ENCODE measurements at places on chromosomes 13 and 19.

- DNase-seq = no peak
Measured at GRCh38 chr13:100403675-100404074, 184.9 kb downstream of the GGACT start.

- DNase-seq = no peak
Measured at GRCh38 chr19:48154003-48154402, 16.1 kb downstream of the LIG1 start.

- DNase-seq = no peak
Measured at GRCh38 chr13:96248103-96248502, 158.2 kb downstream of the HS6ST3 start.

DNA sequence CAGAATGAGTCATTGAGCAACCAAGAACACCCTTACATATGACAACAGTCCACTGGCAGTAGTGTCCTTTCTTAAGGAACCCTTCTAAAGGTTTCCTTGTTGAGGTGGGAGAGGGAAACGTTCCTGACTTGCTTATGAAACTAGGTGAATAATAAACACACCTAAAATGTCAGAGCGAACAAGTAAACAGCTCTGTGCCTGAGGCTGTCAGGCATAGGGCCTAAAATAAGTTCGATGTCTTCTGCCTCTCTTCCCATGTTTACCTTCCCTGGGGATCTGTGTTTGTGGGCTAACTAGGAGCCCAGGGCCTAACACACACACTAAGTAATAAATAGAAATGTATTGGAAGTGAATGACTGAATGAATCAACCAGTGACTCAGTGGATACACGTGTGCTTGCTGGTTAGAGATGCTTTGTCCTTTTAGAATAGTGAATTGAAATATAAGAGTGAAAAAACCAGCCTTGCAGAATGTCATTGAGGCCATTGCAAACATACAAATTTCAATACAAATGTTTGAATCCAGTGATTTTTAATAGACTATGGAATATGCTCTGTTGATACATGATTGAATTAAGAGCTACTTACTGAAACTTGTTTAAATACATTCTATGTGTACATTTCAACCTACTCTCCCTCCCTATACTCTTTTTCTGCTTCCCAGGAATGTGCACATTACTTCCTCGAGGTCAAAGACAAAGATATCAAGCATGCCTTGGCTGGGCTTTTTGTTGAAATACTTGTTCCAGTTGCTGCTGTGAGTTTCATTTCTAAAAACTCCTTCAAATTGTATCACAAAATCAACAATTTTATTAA, 102.9 kb downstream of the FRY start:
- DNase-seq = no peak

DNA sequence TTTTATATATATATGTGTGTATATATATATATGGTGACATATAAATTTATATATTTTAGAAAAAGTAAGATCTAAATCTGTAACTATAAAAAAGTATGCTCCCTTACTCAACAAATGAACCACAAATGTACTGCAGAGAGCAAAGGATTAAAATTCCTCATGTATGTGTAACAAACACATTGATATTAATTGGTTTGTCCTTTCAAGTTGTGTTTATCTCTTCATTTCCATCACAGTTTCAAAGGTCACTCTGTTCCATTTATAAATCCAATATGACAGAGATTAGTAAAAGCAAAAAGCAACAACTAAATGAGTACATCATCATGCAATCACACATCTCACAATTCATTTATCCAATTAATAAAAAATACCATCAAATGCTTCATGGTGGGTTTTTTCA, 247.9 kb downstream of the DACH1 start:
- no peak for DNase-seq

DNA sequence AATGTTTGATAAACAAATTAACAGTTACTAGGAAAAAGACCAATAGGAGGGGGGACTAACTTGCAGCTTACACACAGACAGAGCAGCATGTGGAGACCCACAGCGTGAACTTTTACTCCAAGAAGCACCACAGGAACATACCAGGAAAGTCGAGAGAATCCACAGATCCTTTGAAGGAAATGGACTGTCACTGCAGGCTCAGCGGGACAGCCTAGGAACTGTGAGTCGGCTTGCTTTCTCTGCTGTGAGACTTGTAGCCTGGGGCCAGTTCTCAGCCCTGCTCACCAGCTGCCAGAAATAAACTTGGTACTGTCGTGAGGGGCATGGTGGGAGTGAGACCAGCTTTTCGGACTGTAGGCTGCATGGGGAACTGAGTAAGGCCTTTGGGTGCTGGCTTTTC, 1211.5 kb downstream of the PCDH17 start:
- no peak for DNase-seq

GRCh38 chr19:19348266-19348665, 27.6 kb downstream of the MAU2 start:
- no peak for DNase-seq

DNA sequence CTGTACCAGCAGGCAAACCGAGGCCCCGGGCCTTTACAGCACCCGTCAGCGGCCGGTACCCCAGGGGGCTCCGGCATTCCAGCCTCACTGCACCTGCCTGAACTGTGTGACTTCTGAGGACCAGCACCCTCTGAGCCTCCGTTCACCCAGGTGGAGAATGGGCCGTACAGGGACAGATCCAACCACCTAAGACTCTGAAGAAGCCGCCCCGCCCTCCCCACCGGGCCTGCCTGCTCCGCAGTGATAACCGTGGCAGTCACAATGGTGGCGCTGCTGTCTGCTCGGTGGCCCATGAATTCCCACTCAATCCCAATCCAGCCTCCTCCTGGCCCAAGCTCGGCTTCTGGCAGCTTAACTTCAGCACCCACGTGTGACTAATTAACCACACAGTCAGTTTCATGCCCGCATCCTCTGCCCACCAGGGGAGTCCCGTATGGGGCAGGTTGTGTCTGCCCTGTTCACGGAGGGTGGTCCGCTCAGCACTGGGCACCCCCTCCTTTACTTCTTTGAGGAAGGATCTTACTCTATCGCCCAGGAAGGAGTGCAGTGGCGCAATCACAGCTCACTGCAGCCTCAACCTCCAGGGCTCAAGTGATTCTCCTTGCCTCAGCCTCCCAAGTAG, 3.4 kb downstream of the TCF3 start:
- DNase-seq = no peak

- no peak for DNase-seq
Measured at GRCh38 chr13:76293346-76293745, 592.9 kb downstream of the KCTD12 start.

GRCh38 chr13:95247852-95248251, 53.4 kb downstream of the ABCC4 start:
- no peak for DNase-seq

GRCh38 chr19:3535981-3536380, 3.0 kb upstream of the TEKTIP1 start:
- DNase-seq = no peak

GRCh38 chr19:51398096-51398704, 7.8 kb upstream of the C19orf84 start:
- DNase-seq = no peak

Measured in GM12892 (cell line).